ENCODE measurements at places on chromosomes 16 and 17. TPM values are rescaled to one million over a fixed set of nuclear protein-coding genes. Genes with fewer than 3 reads are reported as not detected.
A peak's percentile ranks its signal among the peaks of the same experiment; 100 is the strongest.

DNA sequence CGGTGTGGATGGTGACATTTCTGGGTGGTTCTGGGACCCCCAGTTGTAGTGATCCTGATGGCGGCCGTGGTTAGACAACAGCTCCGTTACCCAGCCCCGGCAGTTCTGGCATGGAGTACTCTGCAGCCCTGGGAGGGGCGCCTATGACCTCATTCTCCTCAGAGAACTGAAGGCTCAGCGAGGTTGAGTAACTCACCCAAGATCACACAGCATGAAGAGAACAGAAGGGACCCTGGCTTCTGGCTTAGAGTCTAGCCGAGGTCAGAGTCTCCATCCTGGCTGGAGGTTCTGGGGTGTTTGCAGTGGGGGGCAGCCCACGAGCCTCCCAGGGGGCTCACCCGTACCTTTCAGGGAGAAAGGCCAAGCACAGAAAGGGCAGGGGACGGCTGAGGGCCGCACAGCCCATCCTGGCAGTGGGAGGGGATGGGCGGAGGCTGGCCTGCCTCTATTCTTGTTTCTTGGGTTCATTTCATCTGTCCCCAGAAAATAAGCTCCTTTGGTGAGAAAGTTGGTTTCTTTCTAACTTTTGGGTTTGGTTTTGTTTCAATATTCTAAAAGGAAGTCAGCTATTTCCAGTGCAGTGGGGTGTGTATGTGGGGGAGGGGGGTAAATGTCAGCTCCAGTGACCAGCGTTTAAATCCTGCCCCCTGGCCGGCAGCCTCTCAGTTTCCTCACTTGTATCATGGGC, 13.2 kb downstream of the ZFPM1 start:
- DNase-seq = no peak
- no peak overlapping the region for H3K27ac ChIP-seq
- peaks cover 18% of the 10 kb centered on the region for H3K4me1 ChIP-seq
- no peaks in the 10 kb centered on the region for H3K27me3 ChIP-seq
- H3K36me3 ChIP-seq = no peaks in the 10 kb centered on the region

DHRS7B gene
- 33.4 TPM for total RNA-seq

- H3K27ac ChIP-seq = no peak overlapping the region
- no peaks in the 10 kb centered on the region for H3K36me3 ChIP-seq
- no peak for DNase-seq
- peaks cover 85% of the 10 kb centered on the region for H3K27me3 ChIP-seq
Observed at GRCh38 chr16:62038646-62039045, 2.4 kb upstream of the CDH8 start.

DNA sequence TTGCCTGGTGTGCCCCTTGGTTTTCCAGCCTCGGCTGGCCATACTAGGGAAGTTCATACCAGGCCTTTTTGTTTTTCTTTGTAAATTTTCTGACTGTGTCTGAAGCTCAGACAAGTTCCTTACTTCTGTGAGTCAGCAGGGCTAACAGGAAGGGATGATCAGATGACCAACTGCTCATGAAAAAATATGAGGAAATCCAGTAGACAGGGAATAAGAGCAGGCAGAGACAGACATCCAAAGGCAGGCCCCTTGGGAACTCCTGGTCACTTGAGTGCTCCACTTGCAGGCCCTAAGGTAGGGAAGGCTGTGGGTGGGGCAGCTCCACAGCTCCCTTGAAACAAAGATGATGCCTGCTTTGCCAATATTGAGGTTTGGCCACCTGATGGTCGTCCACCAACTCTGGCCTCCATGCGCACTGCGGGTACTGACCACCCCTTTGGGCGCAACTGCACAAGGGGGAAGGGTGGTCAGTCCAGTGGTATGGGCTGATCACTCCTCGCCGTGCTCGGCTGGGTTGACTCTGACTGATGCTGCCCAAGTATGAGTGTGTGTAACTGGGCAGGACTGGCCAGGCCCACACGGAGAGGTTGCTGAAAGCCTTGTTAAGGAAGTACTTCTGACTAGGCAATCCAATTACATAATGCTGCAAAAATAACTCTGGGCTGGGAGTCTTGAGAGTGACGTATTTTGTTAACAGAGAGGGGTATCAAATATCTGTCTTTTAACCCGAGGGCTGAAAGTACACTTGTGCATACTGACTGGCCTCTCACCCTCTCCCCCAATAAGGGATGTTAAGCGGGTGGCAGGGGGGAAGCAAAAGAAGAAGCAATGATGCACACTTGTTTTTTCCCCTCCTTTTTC, 20.8 kb upstream of the ZFHX3 start:
- H3K4me3 ChIP-seq = no peak overlapping the region
- DNase-seq = peak; percentile 74
- H3K4me1 ChIP-seq = peaks cover 76% of the 10 kb centered on the region
- peak overlapping the region; percentile 90 for H3K27ac ChIP-seq
- H3K27me3 ChIP-seq = peaks cover 33% of the 10 kb centered on the region
- no peaks in the 10 kb centered on the region for H3K36me3 ChIP-seq

DNA sequence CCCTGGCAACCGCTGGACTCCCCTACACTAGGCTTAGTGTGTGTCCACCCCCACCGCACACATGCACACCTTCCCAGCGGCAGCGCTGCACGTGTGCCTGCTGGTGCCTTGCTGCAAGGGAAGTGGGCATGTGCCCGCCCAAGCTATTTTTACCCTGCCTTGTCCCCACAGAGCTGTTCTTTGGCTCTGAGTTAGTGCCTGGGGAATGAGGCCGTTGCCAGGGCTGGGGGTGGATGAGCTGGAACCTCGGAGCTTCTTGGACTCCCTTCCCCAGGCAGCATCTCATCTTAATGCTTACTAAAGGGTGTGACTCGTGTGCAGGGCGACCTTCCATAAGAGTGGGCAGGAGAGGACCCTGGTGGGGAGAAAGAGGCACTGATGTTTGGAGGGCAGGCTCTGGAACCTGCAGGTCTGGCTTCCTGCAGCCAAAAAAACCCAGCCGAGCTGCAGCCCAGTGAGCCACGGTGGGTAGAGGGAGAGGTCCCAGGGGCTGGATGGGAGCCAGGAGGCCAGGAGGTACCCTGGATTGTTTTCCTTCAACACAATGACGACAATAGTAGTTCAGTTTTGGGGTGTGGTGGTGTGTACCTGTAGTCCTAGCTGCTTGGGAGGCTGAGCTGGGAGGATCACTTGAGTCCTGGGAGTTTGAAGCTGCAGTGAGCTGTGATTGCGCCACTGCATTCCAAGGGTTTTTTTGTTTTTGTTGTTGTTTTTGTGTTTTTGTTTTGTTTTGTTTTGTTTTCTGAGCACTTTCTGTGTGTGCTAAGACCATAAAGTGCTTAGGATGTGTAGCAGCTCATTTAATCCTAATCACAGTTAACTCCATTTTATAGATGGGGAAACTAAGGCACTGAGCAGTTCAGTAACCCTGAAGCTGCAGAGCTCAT, 119.1 kb downstream of the RAB11FIP4 start:
- DNase-seq = peak; percentile 73
- peak overlapping the region; percentile 86 for H3K27ac ChIP-seq
- peaks cover 49% of the 10 kb centered on the region for H3K4me1 ChIP-seq
- no peaks in the 10 kb centered on the region for H3K27me3 ChIP-seq

- peaks cover 43% of the 10 kb centered on the region for H3K4me1 ChIP-seq
- H3K4me3 ChIP-seq = peak overlapping the region; percentile 75
- no peaks in the 10 kb centered on the region for H3K36me3 ChIP-seq
- peak; percentile 56 for DNase-seq
Observed at GRCh38 chr17:76383546-76384221, 725 bp upstream of the SPHK1 start.

- no peak overlapping the region for H3K4me3 ChIP-seq
- H3K27ac ChIP-seq = no peak overlapping the region
- no peak for DNase-seq
- peaks cover 30% of the 10 kb centered on the region for H3K4me1 ChIP-seq
- peaks cover 27% of the 10 kb centered on the region for H3K36me3 ChIP-seq
Observed at GRCh38 chr16:20920091-20920490, 19.5 kb downstream of the LYRM1 start.

TMEM88 gene
- total RNA-seq = 26.4 TPM

TBC1D3K gene
- not detected for total RNA-seq

- H3K36me3 ChIP-seq = no peaks in the 10 kb centered on the region
- no peak overlapping the region for H3K27ac ChIP-seq
Observed at GRCh38 chr17:51365090-51365489, 104.7 kb downstream of the UTP18 start.

- H3K27ac ChIP-seq = no peak overlapping the region
- H3K4me1 ChIP-seq = no peaks in the 10 kb centered on the region
- no peaks in the 10 kb centered on the region for H3K27me3 ChIP-seq
- peaks cover 17% of the 10 kb centered on the region for H3K36me3 ChIP-seq
Observed at GRCh38 chr17:49290690-49291359, 60.2 kb upstream of the PHOSPHO1 start.

KRTAP3-2 gene
- not detected for total RNA-seq

- no peak overlapping the region for H3K27ac ChIP-seq
- no peak for DNase-seq
- H3K4me1 ChIP-seq = no peaks in the 10 kb centered on the region
- H3K27me3 ChIP-seq = no peaks in the 10 kb centered on the region
- no peak overlapping the region for H3K4me3 ChIP-seq
Observed at GRCh38 chr17:72693956-72694355, 398.5 kb downstream of the SLC39A11 start.

PIMREG gene
- total RNA-seq = 0.19 TPM

IRX3 gene
- total RNA-seq = 94.4 TPM

- no peaks in the 10 kb centered on the region for H3K27me3 ChIP-seq
- no peak overlapping the region for H3K4me3 ChIP-seq
- H3K36me3 ChIP-seq = peaks cover 9% of the 10 kb centered on the region
- DNase-seq = no peak
- no peak overlapping the region for H3K27ac ChIP-seq
Observed at GRCh38 chr16:46911038-46911437, 26.9 kb downstream of the GPT2 start.

DNAH17 gene
- not detected for total RNA-seq

GRCh38 chr16:85202631-85203461, 90.6 kb upstream of the CIBAR2 start:
- H3K27me3 ChIP-seq = no peaks in the 10 kb centered on the region
- DNase-seq = peak; percentile 88
- peaks cover 87% of the 10 kb centered on the region for H3K4me1 ChIP-seq
- no peaks in the 10 kb centered on the region for H3K36me3 ChIP-seq

LPO gene
- not detected for total RNA-seq

GRCh38 chr17:55706808-55707773, 15.6 kb downstream of the TMEM100 start:
- DNase-seq = no peak
- H3K4me3 ChIP-seq = peak overlapping the region; percentile 2
- H3K27me3 ChIP-seq = peaks cover 4% of the 10 kb centered on the region
- no peak overlapping the region for H3K27ac ChIP-seq

GRCh38 chr17:10745231-10745630, 15.4 kb upstream of the TMEM220 start:
- H3K27me3 ChIP-seq = no peaks in the 10 kb centered on the region
- DNase-seq = no peak
- no peak overlapping the region for H3K4me3 ChIP-seq

GALR2 gene
- total RNA-seq = not detected

GRCh38 chr16:72645538-72645937, 402.4 kb downstream of the ZFHX3 start:
- H3K36me3 ChIP-seq = no peaks in the 10 kb centered on the region
- no peaks in the 10 kb centered on the region for H3K27me3 ChIP-seq
- no peaks in the 10 kb centered on the region for H3K4me1 ChIP-seq

GRCh38 chr16:56931271-56931891, 561 bp upstream of the HERPUD1 start:
- peaks cover 26% of the 10 kb centered on the region for H3K36me3 ChIP-seq
- peaks cover 51% of the 10 kb centered on the region for H3K4me1 ChIP-seq
- H3K27ac ChIP-seq = peak overlapping the region; percentile 100
- peak overlapping the region; percentile 99 for H3K4me3 ChIP-seq
- no peaks in the 10 kb centered on the region for H3K27me3 ChIP-seq

DNA sequence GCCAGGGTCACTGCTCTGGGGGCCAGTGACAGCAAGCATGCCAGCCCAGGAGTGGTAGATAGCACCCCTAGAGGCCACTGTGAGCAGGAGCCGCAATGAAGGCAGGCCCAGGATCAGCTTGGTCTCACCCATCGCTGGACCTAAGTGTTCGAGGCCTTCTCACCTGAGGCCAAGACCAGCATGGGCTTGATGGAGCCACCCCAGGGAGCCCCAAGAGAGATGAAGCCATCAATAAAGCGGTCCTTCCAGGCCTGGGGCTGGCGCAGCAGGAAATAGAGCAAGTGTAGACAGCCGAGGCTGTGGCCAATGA, 1.8 kb downstream of the LCAT start:
- peak overlapping the region; percentile 80 for H3K27ac ChIP-seq
- no peak overlapping the region for H3K4me3 ChIP-seq
- no peak for DNase-seq
- H3K4me1 ChIP-seq = peaks cover 80% of the 10 kb centered on the region
- H3K27me3 ChIP-seq = no peaks in the 10 kb centered on the region

DNA sequence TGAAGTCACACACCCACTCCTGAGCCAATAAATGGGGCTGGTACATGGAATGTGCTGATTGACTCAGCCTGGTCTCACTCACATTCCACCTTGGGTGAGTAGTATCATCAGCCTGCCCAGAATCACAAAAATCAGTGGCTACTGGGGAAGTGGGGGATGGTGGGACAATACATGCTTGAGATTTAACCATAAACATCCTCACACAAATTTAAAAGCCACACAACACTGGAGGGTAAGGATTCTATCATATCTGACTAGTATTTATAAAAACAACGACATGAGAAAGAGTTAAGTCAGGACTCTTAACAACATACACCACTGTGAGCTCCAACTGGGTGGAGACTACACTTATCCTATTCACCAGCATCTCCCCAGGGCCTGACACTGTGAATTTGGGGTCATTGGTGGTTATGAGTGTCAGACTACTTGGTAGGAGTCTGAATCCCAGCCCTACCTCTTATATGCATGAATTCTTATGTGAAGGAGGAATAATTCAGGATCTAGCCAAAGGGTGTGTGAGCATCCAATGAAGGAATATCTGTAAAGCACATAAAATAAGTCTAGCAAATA, 26.0 kb upstream of the IRX6 start:
- no peak overlapping the region for H3K27ac ChIP-seq
- peaks cover 6% of the 10 kb centered on the region for H3K4me1 ChIP-seq
- H3K27me3 ChIP-seq = peaks cover 41% of the 10 kb centered on the region
- H3K4me3 ChIP-seq = no peak overlapping the region
- H3K36me3 ChIP-seq = no peaks in the 10 kb centered on the region

GRCh38 chr17:82065193-82065637, 389 bp downstream of the DUS1L start:
- peak overlapping the region; percentile 86 for H3K27ac ChIP-seq
- H3K36me3 ChIP-seq = peaks cover 33% of the 10 kb centered on the region
- no peak for DNase-seq
- H3K4me1 ChIP-seq = peaks cover 30% of the 10 kb centered on the region
- H3K4me3 ChIP-seq = peak overlapping the region; percentile 97

TOX3 gene
- not detected for total RNA-seq

GRCh38 chr16:68084504-68085258, 489 bp upstream of the NFATC3 start:
- H3K27me3 ChIP-seq = no peaks in the 10 kb centered on the region
- peak overlapping the region; percentile 97 for H3K27ac ChIP-seq
- peak; percentile 92 for DNase-seq
- H3K4me1 ChIP-seq = peaks cover 93% of the 10 kb centered on the region
- H3K36me3 ChIP-seq = no peaks in the 10 kb centered on the region
- H3K4me3 ChIP-seq = peak overlapping the region; percentile 92

DNA sequence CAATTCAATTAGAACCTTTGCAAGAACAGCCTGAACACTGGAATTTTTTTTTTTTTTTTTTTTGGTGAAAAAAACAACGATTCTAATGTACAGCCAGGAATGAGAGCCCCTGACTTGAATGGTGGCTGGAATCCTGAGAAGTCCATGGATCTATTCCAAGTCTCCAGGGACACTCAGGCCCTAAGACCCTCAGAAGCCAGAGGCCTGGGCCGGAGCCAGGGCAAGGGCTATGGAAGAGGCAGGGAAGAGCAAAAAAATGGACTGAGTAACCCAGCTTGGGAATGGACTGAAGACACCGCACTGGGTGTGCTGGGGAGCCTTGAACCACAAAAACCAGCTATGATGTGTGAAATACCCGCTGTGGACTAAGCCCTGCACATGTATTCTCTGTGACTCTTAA, 60.3 kb upstream of the LHX1 start:
- no peak overlapping the region for H3K4me3 ChIP-seq
- no peaks in the 10 kb centered on the region for H3K36me3 ChIP-seq
- peaks cover 88% of the 10 kb centered on the region for H3K27me3 ChIP-seq
- no peak for DNase-seq

TP53TG3C gene
- total RNA-seq = 0.58 TPM

KCNG4 gene
- not detected for total RNA-seq

Measured in left ventricle myocardium inferior (tissue), 1 donor.